ENCODE measurements at places on chromosomes 3 and 15.

- ATAC-seq, result no peak
Measured at GRCh38 chr3:184315543-184315867, 1.1 kb downstream of the EIF4G1 start.

- no peak for ATAC-seq
Measured at GRCh38 chr15:94503293-94503692, 271.9 kb downstream of the MCTP2 start.

GRCh38 chr3:71117572-71118247 is 465.8 kb downstream of the FOXP1 start:
- no peak for ATAC-seq

DNA sequence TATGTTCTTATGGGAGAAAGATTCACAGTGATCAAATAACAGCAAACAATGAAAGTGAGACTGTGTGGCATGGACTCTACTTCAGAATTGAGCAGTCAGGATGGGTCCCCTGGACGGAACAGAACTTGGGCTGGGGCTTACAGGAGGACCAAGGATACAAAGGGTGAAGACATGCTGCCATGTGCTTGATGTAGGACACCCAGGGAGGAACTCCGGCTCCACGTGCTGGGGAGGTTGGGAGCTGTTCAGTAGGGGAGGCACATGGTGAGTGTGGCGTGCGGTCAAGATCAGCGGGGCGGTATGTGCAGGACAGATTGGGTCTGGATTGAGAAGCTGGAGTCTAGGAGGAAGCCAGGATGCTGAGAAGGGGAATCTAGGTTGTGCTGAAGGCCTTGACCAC is 32.6 kb downstream of the PPCDC start:
- no peak for ATAC-seq

DNA sequence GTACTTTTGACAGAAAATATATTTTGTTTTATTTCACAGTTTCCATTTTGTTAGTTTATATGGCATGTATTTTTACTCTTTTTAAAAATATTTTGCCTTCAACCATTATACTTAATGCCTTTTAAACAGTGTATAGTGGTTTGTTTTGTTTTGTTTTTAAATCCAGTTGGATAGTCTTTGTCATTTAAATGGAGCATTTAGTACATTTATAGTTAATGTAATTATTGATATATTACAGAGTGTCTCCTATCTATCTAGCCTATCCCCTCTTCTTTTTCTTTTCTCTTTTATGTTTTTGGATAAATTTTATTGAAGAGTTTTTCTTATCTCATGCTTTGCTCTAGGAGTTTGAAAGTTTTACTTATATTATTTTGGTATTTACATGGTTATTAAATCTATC is 3.6 kb downstream of the SAMMSON start:
- no peak for ATAC-seq

GRCh38 chr3:5138214-5138981 is 16.3 kb downstream of the ARL8B start:
- ATAC-seq, result no peak

- no peak for ATAC-seq
Measured at GRCh38 chr15:78533331-78533730, 6.9 kb upstream of the PSMA4 start.

DNA sequence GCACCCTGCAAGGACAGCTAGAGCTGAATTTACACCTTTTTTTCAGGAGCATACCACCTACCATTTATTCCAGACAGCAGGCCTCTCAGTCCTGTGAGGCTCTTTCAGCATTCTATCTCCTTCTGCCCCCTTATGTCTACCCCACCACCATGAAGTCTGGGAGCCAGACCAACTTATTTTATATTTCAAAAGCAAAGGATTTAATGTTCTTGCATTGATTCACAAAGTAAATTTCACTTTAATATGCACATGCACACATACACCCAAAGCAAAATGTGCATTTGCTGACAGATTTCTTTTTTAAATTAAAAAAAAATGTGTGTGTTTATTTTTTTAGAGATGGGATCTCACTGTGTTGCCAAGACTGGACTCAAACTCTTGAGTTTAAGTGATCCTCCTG is 264.2 kb upstream of the LRRC3B start:
- ATAC-seq, result no peak

- no peak for ATAC-seq
Measured at GRCh38 chr3:39748763-39749162, 60.6 kb upstream of the MYRIP start.

GRCh38 chr15:75167588-75168350 is 33.9 kb upstream of the C15orf39 start:
- ATAC-seq, result no peak

DNA sequence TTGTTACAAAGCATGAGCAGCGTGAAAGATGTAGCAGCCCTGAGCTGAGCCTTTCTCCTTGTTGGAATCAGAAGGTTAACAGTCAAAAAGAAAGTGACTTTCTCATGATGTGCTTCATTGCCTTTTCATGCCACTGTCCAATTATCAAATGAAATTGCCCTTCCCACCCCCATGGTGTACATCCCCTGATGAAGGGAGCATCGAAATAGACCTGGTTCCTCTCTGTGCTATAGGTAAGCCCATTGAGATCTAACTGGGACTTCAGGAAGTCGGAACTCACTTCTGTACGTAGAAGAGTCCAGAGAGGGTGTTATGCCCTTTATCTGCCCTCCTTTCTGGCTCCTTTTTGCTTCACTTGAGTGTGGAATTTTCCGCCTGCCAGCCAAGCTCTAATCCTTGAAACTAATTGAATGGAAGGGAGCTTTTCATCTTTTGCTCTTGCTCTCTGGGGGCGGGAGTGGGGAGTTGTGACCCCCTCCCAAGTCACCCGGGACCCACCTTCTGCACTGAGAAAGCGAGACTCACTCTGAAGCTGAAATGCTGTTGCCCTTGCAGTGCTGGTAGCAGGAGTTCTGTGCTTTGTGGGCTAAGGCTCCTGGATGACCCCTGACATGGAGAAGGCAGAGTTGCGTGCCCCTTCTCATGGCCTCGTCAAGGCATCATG is 20.9 kb downstream of the ABHD6 start:
- ATAC-seq, result no peak

- no peak for ATAC-seq
Measured at GRCh38 chr15:33411596-33412540, 101.1 kb downstream of the RYR3 start.

Data from gastroesophageal sphincter (tissue), 4 donors.